Left cardiac atrium (tissue), 4 donors: ENCODE measurements at places on chromosomes 7 and 10.

- DNase-seq: no peak
Observed at GRCh38 chr10:112883360-112884178, 66.5 kb upstream of the TCF7L2 start.

DNA sequence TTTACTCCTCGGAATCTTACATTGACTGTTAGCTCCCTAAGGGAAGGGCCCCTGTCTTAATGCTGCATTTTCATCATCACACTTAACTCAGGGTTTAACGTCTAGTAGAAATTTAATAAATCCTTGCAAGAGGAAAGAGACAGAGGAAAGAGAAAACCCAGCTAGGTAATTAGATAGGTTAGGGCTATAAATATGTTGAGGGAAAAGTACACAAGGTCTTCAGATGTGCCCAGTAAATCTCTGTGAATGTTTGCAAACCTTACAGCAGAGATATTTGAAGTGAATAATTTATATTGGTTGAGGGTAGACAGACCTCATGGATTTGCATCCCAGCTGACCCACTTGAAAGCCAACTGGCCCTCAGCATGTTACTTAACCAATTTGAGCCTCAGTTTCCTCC lies 315.5 kb upstream of the NPVF start:
- no peak for DNase-seq

GRCh38 chr7:155569681-155570080 lies 23.3 kb upstream of the CNPY1 start:
- DNase-seq: no peak

DNA sequence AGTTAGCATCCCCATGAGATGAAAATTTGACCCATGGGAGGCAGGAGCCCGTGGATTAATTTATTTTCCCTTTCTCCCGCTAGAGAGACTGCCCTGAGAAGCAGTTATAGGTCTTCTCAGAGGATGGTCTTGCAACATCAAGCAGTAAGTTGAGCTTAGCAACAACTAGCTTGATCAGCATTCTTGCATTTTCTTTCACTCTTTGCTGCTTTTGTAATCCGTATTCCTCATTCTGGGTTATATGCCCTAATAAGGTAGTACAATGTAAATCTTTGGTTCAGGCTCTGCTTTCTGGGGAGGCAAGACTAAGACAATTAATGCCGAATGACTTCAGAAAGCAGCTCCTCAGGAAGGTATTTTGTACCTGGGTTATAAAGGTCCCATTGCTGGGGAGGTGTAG lies 146.8 kb downstream of the FZD1 start:
- DNase-seq: no peak

DNA sequence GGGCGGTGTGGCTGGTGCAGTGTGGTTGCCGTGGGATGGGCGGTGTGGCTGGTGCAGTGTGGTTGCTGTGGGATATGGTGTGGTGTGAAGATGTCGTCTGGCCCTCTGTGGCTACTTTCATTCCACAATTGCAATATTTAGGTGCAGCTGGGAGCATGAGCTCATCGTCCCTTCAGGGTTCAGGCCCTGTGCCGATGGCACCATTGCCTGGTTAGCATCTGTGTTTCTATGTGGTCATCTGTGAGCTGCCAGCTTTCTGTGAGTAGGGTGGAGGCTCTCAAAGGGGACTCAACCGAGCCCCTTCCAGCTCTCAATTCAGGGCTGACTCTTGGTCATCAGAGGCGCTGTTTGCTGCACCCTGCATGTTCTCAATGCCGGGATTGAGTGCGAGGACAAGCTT lies 3.6 kb downstream of the ADGRA1 start:
- DNase-seq: no peak

DNA sequence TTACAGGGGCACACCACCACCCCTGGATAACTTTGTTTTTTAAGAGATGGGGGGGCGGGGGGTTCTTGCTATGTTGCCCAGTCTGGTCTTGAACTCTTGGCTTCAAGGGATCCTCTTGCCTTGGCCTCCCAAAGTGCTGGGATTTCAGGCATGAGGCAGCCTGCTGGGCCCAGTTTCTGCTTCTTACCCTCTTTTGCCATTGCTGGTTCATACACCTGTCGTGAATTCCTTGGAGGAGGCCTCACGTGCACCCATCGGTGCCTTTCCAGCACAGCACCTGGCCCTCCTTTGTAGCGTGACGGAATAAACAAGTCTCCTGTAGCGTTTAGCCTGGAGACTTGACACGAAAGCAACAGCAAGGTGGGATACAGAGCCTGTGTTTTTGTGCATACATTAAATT lies 75.5 kb downstream of the CARD11 start:
- DNase-seq: no peak

DNA sequence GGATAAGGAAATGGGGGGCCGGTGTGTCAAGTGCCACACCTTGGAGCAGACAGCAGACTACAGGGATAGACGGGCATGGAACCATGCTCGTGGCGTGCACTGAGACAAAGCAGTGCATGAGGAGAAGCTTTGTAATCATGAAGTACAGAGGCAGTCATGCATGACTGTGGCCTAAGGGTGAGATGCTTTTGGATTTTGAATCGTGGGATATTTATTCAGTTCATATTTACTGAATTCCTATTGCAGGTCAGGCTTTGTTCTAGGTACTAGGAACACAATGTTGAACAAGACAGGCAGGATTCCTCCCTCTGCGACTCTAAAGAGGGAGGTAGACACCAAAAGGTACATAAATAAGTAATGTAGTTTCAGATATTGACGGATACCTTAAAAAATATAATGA lies 597.6 kb downstream of the PARD3 start:
- no peak for DNase-seq

GRCh38 chr10:113965683-113966082 lies 78.0 kb upstream of the ADRB1 start:
- no peak for DNase-seq

DNA sequence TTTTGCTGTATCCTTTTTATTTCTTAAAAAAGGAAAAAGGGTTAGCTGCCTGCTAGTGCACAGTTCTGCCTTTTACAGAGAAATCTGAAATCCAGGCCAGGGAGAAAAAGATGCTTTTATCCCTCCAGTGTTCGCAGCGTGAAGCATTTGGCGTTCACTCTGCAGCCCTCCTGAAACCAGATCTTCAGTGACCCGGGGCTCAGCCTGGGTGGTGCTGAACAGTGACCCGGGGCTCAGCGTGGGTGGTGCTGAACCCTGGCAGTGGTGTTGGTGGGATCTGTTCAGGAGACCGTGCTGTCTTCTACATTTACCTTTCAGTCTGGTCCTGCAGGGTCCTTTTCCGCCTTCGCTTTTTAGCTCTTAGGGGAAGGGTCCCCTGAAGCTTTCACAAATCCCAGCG lies 164.7 kb upstream of the KLF6 start:
- DNase-seq: no peak

GRCh38 chr10:5396556-5397300 lies 7.9 kb downstream of the TUBAL3 start:
- no peak for DNase-seq

- DNase-seq: no peak
Observed at GRCh38 chr7:16755397-16755796, 1.8 kb downstream of the TSPAN13 start.

DNA sequence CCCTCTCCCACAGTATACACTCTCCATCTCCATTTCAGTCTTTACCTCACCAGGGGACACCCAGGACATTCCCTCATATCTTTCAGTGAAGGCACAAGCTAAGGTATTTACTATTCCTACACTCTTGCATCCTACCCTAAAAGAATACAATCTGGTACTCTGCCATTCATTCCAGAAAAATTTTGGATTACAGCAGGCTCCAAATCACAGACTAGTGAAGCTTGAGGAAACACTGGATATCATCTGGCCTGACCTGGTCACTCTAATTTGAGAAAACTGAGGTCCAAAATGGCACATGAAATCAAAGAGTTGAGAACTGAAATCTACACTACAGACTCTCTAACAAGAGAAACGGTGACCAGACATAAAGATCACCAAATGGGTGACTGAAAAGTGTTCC lies 61.7 kb downstream of the CREB3L2 start:
- DNase-seq: no peak

GRCh38 chr10:43308515-43308914 lies 41.6 kb upstream of the RASGEF1A start:
- no peak for DNase-seq

- DNase-seq: no peak
Observed at GRCh38 chr7:129804111-129804889, 148.5 kb downstream of the UBE2H start.

DNA sequence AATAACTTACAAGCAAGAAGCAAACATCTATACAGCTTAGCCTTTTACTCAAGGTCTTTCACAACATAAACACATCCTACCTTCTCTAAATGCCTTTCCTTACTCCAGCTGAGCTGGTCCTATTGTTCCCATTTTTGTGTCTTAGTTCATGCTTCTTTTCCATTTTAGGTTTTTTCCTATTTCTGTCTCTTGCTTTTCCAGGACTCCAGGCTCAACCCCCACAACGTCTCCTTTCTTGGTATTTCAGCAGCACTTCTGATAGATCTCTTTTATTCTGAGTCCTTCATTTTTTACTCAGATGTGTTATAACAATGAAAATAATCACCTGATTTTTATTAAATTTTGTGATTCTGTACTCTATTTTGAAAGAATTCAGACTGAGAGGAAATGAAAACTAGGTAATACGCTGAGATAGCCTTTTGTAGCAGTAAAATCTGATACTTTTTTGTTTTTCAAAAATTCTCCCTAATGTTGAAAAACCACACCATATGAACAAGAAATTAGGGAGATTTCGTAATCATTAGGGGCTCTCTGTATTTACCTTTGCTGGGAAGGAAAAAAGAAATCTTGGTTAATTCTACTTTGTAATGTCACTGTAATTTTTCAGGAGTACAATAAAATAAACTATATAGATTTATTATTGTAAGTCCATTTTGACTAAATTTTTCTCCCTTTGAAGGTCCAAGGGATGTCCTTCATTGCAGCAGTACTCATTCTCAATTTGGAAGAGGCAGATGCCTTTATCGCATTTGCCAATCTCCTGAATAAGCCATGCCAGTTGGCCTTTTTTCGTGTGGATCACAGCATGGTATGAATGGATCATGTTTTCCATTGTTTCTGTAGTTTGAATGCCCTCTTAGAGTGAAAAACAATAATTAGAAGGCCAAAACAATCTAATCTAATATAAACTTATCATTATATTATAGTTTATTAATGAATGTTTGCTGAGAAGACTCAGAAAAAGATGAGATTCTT lies 24.0 kb upstream of the HELLS start:
- DNase-seq: no peak

- DNase-seq: no peak
Observed at GRCh38 chr7:157690058-157690832, 353.4 kb downstream of the DNAJB6 start.

DNA sequence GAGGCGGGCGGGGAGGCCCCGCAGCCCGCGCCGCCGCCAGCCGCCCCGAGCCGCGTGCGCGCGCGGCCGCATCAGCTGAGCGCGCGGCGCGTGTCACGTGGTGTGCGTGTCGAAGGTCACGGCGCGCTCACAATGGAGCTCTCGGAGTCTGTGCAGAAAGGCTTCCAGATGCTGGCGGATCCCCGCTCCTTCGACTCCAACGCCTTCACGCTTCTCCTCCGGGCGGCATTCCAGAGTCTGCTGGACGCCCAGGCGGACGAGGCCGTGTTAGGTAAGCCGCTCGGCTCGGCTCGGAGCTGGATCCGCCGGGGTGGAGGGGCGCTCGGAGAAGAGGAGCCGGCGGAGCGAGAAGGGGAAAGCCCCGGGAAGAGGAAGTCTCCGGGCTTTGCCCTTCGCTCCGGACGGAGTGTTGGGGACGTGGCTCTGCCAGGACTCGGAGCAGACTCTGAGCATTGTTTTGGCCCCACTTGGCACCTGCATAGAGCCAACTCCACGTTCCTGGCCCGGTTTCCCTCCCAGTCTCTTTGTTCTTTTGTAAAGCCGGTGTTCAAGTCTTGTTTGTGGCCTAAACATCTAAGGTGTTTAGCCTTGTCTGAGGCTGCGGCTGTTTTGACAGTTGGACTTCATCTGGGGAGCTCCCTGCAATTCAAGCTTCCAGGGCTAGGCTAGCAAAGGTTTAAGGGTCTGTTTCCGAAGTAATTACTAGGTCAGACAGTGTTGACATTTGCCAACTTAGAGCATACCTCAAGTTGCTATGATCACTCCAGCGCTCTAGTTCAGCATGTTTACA lies at the start of gene COMMD3:
Gene COMMD3, plus strand, starts transcription at position 103 of the 790 bp plus-strand sequence. Its CDS starts 30 bp downstream, at position 133.
- peak; percentile 92 for DNase-seq

DNA sequence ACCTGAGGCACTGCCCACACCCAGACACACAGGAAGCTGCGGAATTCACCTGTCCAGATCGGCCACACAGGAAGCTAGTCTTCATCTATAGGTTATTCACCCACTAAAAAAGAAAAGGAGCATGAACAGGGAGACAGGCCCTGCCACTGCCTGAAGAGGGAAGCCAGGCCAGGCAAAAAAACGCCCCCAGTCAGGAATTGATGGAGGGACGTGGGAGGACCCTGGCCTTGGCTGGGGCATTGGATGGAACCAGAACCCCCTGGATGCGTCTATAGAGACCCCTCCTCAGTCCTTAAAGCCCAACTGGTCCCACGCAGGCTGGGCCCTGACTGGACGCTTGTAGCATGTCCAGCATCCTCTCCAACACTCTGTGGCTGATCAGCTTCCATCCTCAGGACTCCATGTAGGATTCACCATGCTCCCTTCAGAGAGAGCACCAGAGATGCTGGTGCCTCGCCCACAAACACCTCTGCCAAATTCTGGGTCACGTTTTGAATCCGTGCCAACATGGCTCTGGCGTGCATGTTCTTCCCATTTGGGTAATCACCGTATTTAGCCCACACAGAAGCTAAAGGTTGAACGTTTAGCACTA lies 259.3 kb upstream of the TCERG1L start:
- no peak for DNase-seq

DNA sequence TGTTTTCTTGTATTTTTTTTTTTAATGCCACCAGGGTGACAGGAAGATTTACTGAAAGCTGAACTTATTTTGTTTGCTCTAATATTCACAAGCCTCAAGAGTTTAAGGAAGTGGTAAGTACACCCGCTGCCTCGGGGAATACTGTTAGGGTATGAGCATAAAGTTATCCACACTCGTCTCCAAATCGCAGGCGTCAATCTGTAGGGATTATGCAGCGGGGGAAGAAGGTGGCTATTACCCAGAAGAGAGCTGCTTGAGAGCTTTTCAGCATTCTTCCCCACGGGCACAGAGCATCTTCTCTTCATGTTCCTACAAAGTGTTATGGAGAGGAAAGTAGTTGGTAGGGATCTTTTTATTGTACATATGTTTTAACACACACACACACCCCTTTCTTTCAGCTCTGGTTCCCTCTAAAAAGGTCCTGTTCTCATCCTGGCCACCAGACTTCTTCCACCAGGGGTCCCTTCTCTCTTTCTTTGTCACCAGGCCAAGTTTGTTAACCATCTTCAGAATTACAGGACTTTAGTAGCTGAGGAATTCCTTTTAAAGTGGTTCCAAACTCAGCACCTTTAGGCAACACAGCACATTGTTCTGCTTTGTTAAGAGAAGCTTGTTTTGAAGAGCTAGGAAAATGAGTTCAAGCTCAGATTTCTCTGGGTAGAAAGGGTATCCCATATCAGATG lies 411.6 kb upstream of the GALNT17 start:
- DNase-seq: no peak
